ENCODE measurements at places on chromosomes 3 and 15.

DNA sequence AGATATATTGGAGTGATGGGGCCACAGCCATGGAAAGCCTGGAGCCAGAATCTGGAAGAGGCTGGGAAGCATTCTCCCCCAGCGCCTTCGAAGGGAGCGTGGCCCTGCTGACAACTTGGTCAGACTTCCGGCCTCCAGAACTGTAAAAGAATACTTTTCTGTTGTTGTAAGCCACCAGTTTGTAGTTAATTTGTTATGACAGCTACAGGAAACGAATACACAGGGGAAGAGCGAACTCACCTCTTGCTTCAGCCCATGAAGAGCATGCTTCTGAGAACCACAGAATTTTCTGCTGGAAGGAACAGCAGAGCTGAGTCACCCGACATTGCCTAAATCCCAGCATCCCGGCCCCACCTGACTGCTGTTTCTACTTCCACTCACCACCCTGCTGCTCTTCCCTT, 501.7 kb downstream of the SHQ1 start:
- no peak for DNase-seq

GRCh38 chr15:94322141-94322540, 90.8 kb downstream of the MCTP2 start:
- no peak for DNase-seq

- no peak for DNase-seq
Measured at GRCh38 chr3:40287248-40287647, 22.3 kb upstream of the EIF1B start.

DNA sequence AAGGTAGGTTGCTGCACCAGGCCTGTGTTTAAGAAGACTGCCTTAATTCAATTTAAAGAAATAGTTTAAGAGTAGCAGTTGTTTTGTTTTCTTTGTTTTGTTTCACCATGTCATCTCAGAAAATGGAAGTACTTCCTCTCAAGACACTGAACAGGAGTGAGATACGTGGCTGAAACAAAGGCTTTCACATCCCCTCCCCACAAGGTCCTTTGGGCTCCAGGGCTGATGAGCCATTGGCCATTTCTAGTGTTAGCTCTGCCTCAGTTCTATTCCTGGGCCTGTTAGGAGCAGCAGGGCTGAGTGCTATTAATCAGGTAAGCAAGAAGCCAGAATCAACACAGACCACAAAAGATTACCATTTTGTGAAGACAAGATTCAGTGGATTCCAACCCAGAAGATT, 132.8 kb downstream of the KCNAB1 start:
- no peak for DNase-seq

- DNase-seq: no peak
Measured at GRCh38 chr3:155492841-155493240, 199.4 kb upstream of the STRIT1 start.

GRCh38 chr15:28994831-28995596, 109.2 kb downstream of the APBA2 start:
- DNase-seq: no peak
